ENCODE measurements at places on chromosomes 1 and 21.

DNA sequence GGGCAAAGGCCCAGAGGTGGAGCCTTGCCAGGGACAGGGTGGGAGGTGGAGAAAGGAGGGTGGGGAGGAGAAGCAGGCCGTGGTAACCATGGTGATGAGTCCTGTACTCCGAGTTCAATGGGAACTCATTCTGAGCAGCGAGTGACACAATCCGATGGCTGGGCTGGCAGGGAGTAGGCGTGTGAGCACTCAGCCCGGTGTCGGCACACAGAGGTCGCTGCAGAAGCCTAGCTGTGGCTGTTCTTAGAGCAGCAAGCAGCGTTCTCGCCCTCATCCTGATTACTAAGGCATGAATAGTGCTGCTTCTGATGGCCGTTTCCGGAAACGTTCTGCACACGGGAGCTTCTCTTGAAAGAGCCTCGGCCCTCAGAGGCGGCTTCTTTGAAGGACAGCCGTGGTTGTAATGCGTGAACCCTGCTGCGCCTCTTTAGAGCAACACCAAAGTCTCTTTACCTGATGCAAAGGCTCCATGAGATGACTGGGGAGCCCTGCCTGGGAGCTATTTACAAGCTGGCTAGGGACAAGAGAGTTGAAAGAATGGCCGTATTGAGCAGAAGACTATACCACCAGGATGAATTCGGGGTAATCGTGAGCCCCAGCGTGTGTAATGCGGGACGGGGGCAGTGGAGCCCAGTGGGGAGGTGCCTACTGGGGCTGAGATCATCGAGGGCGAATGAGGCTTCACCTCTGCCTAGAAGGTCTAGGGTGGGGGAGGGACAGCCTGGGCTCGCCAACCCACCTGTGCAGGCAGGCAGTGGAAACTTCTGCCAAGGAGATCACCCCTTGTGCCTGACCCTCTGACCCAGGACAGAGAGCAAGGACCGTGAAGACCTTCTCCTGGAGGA, 72.8 kb upstream of the PAX7 start:
- no peak for DNase-seq

DNA sequence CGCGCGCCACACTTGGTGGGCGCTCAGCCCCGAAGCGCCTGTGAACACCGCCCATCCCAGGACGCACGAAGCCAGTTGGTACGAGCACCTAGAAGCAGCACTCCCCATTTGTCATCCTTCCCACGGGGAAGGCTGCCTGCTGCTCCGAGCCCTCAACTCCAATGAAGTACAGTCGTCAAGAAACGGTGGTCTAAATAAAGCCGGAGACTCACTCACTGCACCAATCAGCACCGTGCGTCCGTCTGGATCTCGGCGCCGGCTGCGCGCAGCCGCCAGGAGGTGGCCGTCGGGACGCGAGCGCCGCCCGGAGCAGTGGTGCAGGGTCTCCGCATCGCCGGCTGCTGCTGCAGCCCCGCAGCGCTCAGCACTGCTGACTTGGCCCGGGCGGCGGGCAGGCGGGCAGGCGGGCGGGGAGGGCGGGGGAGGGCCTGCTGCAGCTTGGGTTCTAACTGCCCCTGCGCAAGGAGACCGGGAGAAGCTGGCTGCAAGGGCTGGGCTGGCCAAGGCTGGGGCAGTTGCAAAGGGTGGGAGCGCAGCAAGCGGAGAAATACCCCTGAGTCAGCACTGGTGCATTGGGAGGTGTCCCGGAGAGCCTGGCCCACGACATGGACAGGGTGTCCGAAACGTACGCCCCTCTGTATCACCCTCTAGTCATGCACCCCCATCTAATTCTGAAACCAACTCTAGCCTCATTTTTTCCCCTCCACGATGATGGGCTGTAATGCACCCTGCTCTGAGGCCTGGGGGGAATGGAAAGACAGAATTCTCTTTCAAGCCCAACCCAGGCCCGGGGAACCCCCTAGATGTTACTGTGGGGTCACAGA, 35.8 kb upstream of the H6PD start:
- DNase-seq = peak; percentile 34

GRCh38 chr1:77288275-77288674, 6.5 kb downstream of the AK5 start:
- DNase-seq = no peak

GRCh38 chr1:240284656-240285414, 193.2 kb downstream of the FMN2 start:
- peak; percentile 40 for DNase-seq

- DNase-seq = peak; percentile 91
Measured at GRCh38 chr21:27700974-27701614, 734.2 kb upstream of the ADAMTS5 start.

GRCh38 chr1:218886101-218886871, 287.4 kb upstream of the LYPLAL1 start:
- DNase-seq = peak; percentile 26

- no peak for DNase-seq
Measured at GRCh38 chr1:210697185-210697584, 368.5 kb downstream of the HHAT start.

GRCh38 chr1:58189453-58189852, 357.1 kb downstream of the OMA1 start:
- no peak for DNase-seq

GRCh38 chr1:39779137-39779536, 8.0 kb upstream of the OXCT2 start:
- no peak for DNase-seq

DNA sequence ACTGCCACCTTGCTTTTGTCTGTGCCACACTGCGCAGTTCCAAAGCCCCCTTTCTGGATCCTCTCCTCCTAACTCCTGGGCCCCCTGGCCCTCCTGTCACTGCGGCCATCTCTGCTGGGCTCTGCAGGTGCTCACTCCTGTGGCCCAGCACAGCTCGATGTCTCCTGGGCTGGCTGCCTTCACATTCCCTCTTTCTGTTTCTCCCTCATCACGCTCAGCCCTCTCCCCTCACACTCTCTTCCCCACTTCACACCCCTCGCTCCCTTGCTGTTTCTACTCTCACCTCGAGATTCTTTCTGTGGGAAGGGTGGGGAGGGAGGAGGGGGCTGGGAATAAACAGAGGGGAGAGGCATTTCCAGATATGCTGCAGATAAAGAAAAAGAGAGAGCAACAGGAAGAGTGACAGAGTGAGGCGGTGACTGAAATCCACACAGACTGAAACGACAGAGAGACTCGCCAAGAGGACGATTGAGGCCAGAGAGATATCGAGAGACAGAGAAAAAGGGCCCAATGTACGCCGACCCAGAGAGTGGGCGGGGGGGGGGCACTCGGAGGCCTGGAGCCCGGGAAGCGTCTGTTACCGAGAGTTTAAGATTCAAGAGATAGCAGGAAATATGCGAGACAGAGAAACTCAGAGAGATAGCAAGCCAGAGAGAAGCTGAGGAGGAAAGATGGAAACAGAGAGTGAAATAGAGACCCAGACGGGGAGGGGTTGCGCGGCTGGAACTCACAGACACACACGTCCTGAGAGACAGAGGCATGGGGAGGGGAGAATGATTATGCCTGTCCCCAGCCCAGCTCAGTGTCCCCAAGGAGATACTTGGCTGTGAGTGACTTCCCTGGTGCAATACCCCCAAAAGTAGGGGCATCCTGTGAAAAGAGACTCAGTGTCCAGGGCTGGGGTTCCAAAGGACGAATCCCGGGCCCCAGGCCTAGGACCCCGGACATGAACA, 666 bp downstream of the CSF3R start:
- no peak for DNase-seq

DNA sequence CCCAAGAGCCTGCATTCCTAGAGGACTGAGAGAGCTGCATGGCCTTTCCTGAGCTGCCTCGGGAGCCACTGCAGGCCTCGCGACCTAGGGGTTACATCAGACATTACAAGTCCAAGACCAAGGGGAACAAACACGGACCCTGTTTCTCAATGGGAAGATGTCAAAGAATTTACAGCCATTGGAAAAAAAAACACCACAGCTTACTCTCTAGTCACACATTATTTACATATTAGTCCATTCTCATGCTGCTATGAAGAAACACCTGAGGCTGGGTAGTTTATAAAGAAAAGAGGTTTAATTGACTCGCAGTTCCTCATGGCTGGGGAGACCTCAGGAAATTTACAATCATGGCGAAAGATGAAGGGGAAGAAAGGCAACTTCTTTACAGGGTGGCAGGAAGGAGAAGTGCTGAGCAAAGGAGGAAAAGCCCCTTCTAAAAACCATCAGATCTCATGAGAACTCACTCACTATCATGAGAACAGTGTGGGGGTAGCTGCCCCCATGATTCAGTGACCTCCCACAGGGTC, 8.4 kb upstream of the PRMT2 start:
- no peak for DNase-seq

DNA sequence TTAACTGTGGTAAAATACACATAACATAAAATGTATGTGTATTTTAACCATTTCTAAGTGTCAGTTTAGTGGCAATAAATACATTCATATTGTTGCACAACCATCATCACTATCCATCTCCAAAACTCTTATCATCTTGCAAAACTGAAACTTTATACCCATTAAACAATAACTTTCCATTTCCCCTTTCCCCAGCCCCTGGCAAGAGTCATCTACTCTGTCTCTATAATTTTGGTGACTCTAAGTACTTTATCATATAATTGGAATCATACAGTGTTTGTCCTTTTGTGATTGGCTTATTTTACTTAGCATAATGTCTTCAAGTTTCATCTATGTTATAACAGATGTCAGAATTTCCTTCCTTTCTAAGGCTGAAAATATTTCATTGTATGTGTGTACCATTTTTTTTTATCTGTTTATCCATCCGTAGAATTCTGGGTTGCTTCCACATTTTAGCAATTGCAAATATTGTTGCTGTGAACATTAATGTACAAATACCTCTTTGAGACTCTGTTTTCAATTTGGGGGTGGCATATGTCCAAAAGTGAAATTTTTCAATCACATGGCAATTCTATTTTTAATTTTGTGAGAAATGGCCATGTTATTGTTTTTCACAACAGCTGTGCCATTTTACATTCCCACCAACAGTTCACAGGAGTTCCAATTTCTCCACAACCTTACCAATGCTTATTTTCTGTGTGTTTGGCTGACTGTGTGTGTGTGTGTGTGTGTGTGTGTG, 153.9 kb upstream of the GORAB start:
- DNase-seq = peak; percentile 58

Data from fibroblast of skin of scalp (primary cell).